Activated T-cell treated with anti-CD3 and anti-CD28 coated beads for 48 hours (primary cell): ENCODE measurements at places on chromosomes 5 and 9.
A peak's percentile ranks its signal among the peaks of the same experiment; 100 is the strongest.

DNA sequence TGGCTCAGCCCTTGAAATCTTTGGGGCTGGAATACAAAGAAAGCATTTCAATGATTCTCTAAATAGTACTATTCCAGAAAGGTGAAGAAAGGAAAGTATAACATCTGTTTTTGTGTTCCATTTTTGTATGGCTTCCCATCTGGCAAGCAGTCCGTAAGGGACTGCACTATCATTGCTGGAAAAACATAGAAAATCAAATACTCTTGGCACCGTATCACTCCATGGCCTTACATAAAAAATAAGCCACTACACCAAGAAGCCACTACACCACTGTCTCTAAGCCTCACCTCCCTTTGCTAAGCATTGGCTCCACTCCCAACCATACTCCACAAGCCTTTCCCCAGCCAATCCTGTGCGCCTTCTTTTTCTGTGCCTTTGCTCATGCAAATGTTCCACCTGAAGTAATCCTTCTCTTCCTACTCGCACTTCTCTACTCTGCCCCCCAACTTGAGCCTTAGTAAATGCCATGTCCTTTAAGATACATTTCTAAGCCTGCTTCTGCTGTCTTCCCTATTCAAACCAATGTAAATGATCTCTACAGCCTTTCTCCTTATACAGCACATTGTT, 454.6 kb upstream of the TUSC1 start:
- DNase-seq: no peak

DNA sequence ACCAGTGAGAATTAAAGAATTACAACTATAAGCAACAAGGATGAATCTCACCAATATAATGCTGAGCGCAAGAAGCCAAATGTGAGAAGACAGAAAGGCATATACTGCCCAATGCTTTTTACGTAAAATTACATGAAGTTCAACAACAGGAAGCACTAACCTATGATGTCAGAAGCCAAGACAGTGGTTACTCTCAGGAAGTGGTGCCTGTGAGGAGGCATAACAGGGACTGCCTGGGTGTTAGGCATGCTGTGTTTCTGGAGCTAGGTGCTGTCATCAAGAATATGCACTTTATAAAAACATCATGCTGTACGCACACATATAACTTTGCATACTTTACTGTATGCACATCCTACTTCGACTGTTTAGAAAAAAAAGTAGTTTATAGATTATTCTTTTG, 30.1 kb downstream of the FRMD3 start:
- no peak for DNase-seq

DNA sequence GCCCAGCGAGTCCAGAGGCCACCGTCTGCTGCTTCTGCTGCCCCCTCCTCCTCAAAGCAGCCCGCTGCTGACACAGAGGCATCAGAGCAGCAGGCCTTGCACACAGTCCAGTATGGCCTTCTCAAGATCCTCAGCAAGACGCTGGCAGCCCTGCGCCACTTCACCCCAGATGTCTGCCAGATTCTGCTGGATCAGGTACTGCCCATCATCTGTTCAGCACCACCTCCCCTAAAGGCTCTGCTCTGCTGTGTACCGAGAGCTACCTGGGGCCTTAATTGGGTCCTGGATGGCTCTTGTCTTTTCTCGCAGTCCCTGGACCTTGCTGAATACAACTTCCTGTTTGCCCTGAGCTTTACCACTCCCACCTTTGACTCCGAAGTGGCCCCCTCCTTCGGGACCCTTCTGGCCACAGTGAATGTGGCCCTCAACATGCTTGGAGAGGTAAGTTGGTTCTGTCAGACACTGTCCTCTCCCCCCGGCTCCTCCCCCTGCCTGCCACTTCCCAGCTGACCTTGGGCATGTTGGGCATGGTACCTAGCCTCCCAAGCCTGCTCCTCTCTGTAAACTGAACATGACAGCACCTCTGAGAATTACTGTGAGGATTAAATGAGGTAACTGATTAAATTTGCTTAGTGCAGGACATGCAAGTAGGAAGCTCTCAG, 22.7 kb downstream of the SH3GLB2 start:
- no peak for DNase-seq

GRCh38 chr9:137227054-137227852, at the start of gene RNF224:
RNF224 (plus strand) TSS chr9:137227502; CDS start chr9:137228336, 834 bp downstream.
- peak; percentile 79 for DNase-seq

GRCh38 chr5:173155912-173156311, 11.6 kb downstream of the BNIP1 start:
- DNase-seq: no peak

DNA sequence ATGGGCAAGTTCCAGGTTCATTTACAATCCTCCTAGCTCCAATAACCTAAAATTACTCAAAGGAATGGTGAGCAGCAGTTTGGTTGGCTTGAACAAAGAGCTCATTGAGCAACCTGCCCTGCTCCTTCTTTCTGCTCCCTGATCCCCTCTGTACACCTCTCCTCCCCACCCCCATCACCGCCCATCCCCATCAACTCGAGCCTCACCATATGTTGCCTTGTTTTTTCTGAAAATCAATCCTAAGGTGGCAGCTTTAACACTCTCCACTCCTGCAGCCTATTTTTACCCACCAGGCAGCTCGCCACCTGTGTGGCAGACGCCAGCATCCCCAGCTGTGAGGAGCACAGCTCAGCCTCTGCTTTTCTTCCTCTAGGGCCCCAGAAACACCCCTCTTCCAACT, 533.4 kb upstream of the BRINP1 start:
- DNase-seq: no peak

DNA sequence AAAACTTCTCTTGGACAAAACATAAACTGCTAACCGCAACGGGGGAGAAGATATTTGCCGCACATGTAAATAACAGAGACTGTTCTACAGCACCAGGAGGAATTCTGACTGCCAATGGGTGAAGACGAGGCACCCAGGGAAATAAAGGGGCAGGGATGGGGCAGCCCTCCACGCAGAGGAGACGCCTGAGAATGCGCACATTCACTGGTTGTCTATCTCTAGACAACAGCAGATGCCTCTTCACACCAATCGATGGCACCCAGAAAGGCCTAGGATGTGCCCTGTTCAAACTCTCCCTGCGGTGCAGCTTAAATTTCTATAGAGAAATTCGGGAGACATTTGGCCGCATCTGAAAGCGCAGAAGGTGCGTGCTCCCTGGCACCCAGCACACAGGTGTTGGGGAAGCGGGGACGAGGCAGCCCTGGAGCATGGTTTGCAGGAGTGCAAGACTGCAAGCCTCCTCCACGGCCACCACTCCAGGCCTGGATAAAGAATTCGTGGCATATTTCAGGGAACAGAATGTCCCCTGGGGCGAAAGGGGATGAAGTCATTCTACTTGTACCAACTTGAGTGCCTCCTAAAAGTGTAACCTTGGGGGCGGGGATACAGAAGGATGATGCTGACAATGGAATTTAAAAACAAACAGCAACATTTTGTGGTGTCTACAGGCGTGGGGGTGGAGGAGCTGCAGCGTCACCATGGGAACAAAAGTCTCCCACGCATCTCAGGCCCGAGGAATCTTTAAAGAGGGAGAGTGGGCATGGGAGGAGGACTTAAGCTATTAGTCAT, 6.3 kb upstream of the IRX2 start:
- DNase-seq: no peak

- peak; percentile 25 for DNase-seq
These were observed 23.8 kb downstream of the KLF4 start for GRCh38 chr9:107465467-107466451.

DNA sequence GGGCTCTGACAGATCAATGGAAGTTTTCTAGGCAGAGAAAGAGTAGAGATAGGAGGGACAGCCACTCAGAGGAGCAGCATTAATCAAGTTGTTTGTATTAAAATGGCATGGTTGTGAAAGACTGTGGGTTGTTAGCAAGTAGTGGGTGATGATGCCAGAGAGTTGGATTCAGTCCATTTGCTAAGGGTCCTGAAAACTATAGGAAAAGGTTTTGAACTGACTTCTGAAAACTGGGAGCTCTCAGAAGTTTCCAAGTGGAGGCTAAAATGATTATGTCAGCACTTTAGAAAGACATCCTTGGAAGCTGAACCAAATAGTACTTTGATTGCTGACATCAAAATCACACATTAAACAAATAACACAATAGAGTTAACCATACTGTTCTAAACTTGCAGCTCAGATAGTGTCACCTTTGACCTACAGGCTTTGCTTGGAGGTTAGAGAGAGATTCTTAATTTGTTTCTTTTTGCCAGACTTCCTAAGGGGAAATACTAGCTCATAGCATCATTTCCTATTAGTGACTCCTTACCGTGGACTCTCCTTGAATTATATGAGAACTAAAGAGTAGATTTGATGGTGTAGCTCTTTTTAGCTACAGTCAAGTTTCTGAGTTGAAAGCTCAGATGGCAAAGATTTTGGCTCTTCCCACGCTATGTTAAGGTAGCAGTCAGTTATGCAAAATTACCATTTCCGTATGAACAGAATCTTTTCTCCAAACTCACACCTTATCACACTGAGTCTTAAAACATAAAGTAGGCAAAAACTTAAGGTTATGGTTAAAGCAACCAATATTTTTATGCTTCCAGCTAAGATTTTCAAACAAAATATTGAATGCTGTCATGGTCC, 277.1 kb downstream of the NR3C1 start:
- DNase-seq: no peak

- DNase-seq: peak; percentile 65
These were observed 53.0 kb downstream of the NUP214 start for GRCh38 chr9:131178382-131178781.
